BJ (cell line): ENCODE measurements at places on chromosomes 11 and 22. TPM values are rescaled to one million over a fixed set of nuclear protein-coding genes. Genes with fewer than 3 reads are reported as not detected.

CREB3L1 gene
- 21.5 and 39.4 TPM in 2 replicates for polyA plus RNA-seq

POU2AF3 gene
- polyA plus RNA-seq, result not detected in 2 replicates

PNPLA5 gene
- not detected in 2 replicates for polyA plus RNA-seq

PGA5 gene
- not detected in 2 replicates for polyA plus RNA-seq

DNA sequence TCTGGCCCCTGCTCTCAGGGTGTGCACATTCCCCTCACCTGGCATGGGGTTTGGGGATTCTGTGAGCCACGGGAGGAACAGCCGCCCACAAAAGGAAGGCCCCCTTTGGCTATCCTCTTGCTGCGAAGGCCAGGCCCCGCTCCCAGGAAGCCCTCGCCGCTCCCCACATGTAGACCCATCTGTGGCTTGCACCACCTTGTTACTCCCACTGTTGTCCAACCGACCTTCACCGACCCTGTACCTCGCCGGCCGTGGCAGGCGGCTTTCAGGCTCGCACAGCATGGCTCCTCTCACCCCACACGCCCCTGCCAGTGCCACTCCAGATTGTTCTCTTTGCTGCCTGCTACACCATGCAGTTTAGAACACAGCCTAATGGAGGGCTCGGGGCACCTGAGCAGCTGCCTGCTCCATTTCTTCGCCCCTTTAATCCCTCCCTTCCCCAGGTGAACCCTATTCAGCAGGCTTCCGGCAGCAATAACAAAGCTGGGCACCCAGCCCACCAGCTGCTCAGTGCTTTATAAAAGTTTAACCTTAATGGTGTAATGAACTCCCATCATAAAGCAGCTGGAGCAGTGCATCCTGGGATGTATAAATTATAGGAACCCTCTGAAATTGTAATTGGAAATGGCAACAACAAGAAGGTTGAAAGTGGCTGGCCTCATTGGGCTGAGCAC lies 10.7 kb downstream of the DAGLA start:
- DNase-seq, result no peak

GAL gene
- 2.8 and 3.0 TPM in 2 replicates for polyA plus RNA-seq

DNA sequence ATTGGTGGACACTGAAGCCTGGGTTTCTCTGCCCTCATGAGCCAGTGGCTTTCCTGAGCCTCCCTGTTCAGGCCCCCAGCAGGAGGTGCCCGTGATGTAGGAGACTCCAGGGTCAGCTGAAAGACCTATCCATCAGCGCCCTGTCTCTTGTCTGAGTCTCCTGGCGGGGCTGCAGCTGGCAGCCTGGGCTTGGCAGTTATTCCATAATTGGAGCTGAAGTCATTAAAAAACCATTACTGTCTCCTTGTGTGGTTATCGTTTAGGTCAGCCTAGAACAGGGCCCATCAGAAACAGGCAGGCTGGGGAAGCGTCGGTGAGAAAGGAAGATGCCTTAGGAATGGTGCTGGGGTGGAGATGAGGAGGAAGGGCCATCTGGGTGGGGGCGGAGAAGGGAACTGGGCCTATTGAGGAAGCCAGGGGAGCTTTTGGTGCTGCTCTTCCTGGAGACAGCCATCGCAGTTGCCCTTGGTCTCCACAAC lies 5.0 kb downstream of the TUB start:
- no peak for DNase-seq

DGCR2 gene
- polyA plus RNA-seq, result 32.2 and 44.3 TPM in 2 replicates

GRCh38 chr11:115155320-115155719 lies 348.9 kb downstream of the CADM1 start:
- DNase-seq, result no peak
